Stimulated activated CD4-positive, alpha-beta T cell treated with anti-CD3 and anti-CD28 coated beads, Interleukin-1b, Interleukin-23, amount 100 ng/mL, for 1 hour (primary cell): ENCODE measurements at places on chromosomes 12 and 14.
A peak's percentile ranks its signal among the peaks of the same experiment; 100 is the strongest.

DNA sequence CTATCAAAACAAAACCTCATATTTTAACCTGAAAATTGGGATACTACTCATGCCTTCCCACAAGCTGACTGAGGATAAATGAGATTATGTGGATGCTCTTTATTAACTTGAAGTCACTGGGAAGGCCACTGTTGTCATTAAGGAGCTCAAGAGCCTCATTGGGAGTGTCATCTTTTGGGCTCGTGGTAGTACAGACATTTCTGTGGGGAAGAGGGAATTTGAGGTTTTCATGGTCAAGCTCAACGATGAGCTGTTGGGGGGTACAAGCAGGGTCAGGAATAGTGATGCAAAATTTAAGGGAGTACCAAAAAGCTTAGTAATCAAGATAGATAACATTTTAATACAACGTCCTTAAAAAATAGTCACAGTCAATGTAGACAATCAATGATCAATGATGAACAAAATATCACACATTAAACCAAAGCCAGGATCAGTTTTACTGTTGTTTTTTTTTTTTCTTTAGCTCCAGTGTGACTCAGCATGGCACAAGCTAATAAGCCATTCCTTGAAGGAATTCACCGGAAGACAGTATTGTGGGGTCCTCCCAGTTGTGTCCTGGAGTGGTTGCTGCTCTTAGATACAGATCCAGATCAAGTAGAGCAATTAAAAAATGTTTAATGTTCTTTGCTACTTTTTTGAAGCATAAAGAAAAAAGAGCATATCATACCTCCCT, 130.9 kb downstream of the C12orf75 start:
- DNase-seq: no peak

- peak; percentile 20 for DNase-seq
Measured at GRCh38 chr12:53190108-53190729, 9.5 kb upstream of the CSAD start.

- DNase-seq: no peak
Measured at GRCh38 chr14:36076197-36076596, 100.3 kb downstream of the PTCSC3 start.

- no peak for DNase-seq
Measured at GRCh38 chr12:46921048-46921763, 95.4 kb upstream of the SLC38A4 start.

DNA sequence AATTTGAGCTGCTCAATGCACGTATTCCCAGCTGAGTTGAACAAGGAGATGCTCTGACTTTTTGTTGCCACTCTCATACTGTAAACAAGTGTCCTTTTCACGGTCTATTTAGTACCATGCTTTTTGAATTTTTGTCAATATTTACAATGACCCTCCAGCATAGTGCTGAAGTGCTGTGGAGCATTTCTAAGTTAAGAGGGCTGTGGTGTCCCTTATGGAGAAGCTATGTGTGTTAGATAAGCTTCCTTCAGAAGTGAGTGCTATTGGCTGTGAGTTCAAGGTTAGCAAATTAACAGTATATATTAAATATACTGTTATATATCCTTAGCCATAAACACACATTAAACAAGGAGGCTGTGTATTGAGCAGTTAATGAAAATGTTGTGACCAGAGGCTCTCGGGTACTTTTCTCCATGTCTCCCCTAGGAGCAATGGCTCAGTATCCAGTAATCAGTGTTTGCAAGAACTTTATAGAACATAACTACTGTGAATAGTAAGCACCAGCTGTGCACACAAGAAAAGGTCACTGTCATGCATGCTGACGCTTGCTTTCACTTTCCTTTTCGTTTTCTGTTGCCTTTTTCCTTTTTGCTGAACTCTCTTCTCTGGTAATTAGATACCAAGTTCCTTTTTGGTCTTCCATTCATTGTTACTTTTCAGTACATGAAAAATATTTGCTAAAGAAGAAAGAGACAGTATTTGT, 187.2 kb upstream of the NEDD1 start:
- no peak for DNase-seq

DNA sequence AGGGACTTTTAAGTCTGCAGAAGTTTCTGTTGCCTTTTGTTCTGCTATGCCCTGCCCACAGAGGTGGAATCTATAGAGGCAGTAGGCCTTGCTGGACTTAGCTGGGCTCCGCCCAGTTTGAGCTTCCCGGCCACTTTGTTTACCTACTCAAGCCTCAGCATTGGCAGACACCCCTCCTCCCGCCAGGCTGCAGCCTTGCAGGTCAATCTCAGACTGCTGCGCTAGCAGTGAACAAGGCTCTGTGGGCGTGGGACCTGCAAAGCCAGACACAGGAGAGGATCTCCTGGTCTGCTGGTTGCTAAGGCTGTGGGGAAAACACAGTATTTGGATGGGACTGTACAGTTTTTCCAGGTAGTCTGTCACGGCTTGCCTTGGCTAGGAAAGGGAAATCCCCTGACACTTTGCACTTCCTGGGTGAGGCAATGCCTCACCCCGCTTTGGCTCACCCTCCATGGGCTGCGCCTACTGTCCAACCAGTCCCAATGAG, 43.7 kb downstream of the CCDC59 start:
- DNase-seq: no peak

GRCh38 chr14:100237735-100238418, 1.1 kb upstream of the YY1 start:
- DNase-seq: peak; percentile 21
